ENCODE measurements at places on chromosomes 3 and 15. TPM values are rescaled to one million over a fixed set of nuclear protein-coding genes. Genes with fewer than 3 reads are reported as not detected.

The STRIT1 gene
- total RNA-seq: 0.82 TPM

The ZBTB38 gene
- 149 TPM for total RNA-seq

The KNG1 gene
- total RNA-seq: not detected

The LTK gene
- total RNA-seq: not detected

The SERPINI2 gene
- 0.41 TPM for total RNA-seq

The CCDC54 gene
- total RNA-seq: not detected

The TEX9 gene
- total RNA-seq: 27.3 TPM

The NR1I2 gene
- 0.82 TPM for total RNA-seq

The GRIP2 gene
- total RNA-seq: 8.2 TPM

DNA sequence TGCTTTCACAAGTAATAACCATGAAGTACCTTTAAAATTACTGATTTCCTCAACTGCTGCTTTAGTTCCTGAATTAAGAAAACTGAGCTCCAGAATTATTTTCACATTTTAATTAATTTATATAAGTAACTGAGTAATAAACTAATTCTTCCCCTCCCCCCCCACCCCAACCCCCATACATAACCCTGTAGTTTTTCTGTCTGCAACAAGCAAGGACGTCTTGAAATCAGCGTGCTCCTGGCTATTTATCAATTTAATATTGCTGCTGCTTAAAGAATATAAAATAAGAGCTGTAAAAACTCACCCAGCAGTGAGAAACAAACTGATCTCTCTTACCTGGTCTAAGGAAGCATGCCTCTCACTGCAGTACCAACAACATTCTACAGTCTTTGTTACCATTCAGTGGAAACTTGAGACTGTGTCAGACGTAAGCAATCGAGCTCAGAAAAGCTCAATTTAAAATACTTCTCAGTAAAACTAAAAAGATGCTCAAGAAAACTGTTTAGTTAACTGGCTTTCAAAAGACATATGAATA lies 121.0 kb downstream of the TFDP2 start:
- DNase-seq: no peak

- DNase-seq: no peak
Measured at GRCh38 chr3:102712896-102713295, 278.1 kb downstream of the ZPLD1 start.

DNA sequence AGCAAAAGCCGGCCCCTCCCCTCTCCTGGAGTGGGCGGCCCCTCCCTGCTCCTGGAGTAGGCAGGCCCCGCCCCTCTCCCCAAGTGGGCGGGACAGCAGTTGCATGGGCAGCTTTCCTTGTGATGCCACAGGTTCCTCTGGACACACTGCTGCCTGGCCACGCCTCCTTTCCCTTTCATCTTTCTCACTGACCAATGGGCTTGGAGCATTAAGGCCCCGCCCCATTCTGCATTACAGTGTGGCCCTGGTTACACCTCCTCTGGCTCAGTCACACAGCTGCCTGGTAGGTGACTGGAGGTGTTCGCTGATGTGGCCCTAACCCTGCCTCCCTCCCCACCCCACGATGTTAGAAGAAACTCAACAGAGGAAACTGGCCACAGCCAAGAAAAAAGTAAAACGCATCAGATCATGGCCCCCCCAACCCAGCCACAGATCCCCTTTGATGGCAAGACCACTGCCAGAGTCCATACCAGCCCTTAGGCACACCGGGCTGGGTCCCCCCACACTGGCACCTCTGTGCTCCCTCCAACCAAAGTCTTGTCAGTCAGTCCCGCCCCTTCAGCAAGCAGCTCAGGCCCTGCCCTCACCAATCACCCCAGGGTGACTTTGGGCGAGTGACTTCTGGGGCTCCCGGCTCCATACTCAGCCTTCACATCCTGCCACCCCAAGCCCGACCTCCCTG lies 84.3 kb downstream of the ADAMTS7 start:
- DNase-seq: no peak

GRCh38 chr3:21989341-21990042 lies 238.5 kb upstream of the ZNF385D start:
- no peak for DNase-seq

- no peak for DNase-seq
Measured at GRCh38 chr3:58065700-58066167, 57.5 kb downstream of the FLNB start.

GRCh38 chr15:66065325-66065724 lies 188.2 kb downstream of the MEGF11 start:
- no peak for DNase-seq

DNA sequence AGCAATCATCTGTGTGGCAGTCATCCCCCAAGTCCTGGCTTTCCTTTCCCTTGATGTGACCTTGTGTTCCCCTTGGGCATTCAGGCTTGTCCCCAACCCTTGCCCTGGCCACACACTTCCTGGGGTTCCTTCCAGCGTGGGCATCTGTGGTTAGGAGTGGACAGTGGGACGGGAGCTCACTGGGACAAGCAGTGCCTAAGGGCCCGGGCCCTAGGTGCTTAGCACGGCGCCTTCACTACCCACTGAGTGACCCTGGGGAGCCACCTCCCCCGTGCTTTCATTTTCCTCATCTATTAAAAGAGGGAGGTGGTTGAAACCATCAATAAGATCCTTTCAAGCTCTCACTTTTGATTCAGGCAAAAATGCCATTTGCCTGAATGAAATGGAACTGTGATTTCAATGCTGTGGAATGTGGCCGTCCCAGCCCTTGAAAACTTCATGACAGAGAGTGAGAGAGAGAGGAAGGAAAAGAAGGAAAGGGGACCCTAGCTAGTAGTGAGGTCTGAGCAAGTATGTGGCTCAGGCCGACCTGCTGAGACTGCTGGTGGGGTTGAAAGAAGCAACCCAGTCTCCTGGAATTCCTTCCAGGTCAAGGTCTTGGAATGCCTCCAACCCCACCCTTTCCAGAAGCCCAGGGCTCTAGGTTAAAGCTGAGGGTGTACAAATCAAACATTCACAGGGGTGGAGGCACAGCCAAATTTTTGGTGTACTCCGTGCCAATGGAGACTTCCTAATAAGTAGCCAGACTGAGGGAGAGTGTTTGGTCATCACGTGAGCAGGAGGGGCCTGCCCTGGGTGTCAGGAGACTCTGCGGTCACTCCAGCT lies 302.9 kb downstream of the TLE3 start:
- no peak for DNase-seq

DNA sequence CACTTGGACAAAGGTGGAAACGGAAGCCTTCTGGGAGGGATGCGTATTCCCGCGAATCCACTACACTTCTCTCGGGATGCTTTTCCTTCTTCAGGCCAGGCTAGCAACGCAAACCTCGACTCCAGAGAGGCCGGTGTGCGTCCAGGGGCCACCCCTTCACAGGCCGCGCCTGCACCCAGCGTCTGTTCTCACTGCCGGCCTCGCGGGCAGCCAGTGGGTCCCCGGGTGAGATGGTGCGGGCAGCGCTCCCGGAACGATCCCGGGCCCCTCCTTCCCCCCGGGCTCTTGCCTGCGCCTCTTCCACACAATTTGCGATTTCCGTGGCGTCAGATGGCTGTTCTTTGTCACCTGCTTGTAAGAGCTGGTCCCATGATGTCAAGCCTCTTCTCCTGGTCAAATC lies 27.3 kb downstream of the GABRA5 start:
- no peak for DNase-seq

DNA sequence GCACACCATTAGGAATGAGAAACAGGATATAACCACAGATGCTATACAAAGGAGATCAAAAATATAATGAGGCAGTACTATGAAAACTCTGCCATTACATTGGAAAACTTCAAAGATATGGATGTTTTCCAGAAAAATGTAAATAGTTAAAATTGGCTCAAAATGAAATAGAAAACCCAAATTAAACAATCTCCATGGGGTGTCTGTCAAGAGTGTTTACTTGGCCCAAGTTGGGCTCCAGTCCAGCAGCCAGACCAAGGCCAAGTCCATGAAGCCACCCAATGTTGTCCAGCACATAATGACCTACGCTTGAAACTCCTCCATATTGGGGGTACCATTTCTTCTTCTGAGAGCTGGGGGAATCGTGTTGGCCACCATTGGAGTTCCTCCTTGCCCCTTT lies 37.1 kb downstream of the CTXND1 start:
- DNase-seq: no peak

GRCh38 chr3:111045564-111045963 lies 26.1 kb upstream of the NECTIN3 start:
- DNase-seq: no peak

GRCh38 chr3:36443028-36443686 lies 62.9 kb downstream of the STAC start:
- no peak for DNase-seq

DNA sequence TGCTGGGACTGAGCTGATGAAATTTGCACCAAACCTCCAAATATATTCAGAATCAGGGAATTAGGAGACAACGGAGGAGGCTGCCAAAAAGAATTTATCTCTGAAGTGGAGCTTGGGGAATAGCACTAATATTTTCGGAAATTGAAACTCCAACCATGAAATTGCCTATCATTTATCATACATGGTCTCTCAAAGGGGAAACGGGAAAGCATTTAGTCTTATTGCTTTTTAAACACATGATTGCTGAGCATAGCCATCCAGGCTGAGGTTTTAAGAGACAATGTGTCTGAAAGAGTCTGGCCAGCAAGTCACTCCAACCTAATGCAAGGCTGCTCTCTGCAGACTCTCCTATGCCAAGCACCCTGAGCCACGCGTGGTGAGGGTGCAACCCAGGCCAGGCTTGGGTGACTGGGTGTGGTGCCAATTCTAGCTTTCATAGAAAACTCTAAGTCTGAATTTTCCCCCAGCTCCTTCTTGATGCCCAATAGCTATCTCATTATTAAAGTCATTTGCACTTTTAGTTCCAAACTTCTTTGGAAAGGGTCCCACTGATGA lies 200.2 kb downstream of the RPLP1 start:
- no peak for DNase-seq

DNA sequence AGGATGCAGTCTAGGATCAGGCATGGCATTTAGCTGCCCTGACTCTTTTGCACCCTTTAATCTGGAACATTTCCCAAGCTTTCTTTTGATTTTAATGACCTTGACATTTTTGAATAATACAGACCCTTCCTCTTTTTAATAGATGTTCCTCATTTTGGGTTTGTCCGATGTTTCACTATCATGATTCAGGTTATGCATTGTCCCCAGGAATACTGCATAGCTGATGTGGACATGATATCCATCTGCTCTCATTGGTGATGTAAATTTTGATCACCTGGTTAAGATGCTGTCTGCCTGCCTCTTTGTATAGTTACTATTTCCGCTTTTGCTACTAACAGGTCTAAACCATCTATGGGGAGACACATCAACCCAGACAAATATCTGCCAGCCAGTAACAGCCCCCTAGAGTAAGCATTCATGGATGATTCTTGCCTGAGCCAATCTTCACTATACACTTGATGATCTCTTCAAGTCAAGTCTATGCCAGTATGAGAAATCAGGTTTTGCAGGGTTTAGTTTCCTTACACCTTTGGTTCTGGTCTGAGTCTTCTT lies 50.6 kb upstream of the ULK4 start:
- DNase-seq: no peak

- DNase-seq: no peak
Measured at GRCh38 chr15:93553167-93553935, 464.3 kb upstream of the RGMA start.

- no peak for DNase-seq
Measured at GRCh38 chr3:108883373-108883772, 60.8 kb downstream of the TRAT1 start.

DNA sequence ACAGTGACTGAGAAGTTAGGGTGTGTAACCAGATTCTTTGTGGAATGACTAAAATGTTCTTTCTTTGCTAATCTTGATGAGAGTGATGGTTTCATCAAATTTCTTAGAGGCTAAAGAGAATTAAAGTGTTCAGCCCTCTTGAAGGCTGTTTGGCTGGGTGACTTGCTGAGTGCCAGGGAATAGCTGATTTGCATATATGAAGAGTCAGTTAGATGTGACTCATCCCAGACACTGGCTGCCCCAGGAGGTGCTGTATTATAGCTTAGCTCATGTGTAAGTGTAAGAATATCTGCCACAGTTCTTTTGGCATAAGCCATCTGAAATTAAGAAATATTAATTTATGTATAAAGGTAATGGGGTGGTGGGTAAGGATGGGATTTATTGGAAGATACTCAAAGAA lies 535.1 kb downstream of the NLGN1 start:
- no peak for DNase-seq

- DNase-seq: peak; percentile 87
Measured at GRCh38 chr3:134250717-134251220, at the start of gene RYK. Gene RYK, minus strand, starts transcription at chr3:134250859. Its CDS starts 205 bp downstream, at chr3:134250654.

- no peak for DNase-seq
Measured at GRCh38 chr3:150469931-150470740, 62.0 kb downstream of the TSC22D2 start.

GRCh38 chr3:16913264-16913580 lies 28.5 kb downstream of the PLCL2 start:
- no peak for DNase-seq

- DNase-seq: no peak
Measured at GRCh38 chr3:65936908-65937638, 101.6 kb downstream of the MAGI1 start.

- no peak for DNase-seq
Measured at GRCh38 chr3:188693435-188693834, 478.3 kb upstream of the TPRG1 start.

DNA sequence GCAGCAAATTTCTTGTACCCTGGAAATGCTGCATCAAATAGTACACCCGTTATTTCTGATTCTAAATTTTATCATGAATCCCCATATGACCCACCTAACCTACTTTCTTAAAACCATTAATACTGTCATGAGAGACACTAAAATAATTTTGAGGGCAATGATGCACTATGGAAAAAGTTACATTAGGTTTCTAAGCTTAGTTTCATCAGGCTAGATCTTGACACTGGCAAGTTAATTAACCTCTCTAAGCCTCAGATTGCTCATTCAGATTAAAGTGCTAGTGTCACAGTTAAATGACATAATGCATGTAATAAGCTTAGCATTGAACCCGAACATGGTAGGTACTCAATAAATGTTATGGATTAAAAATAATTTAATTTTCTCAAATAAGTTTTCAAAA lies 8.2 kb downstream of the GOLIM4 start:
- DNase-seq: no peak
